GM23248 (cell line): ENCODE measurements at places on chromosomes 5 and 9. TPM values are rescaled to one million over a fixed set of nuclear protein-coding genes. Genes with fewer than 3 reads are reported as not detected.
A peak's percentile ranks its signal among the peaks of the same experiment; 100 is the strongest.

KCNV2 gene
- not detected in 2 replicates for polyA plus RNA-seq

FCN2 gene
- polyA plus RNA-seq = not detected in 2 replicates

TAS2R1 gene
- polyA plus RNA-seq = not detected in 2 replicates

STK32A gene
- polyA plus RNA-seq = 0.48 and 1.3 TPM in 2 replicates

MYMK gene
- not detected in 2 replicates for polyA plus RNA-seq

G3BP1 gene
- polyA plus RNA-seq = 189 and 190 TPM in 2 replicates

CCDC183 gene
- polyA plus RNA-seq = 0.39 and 1.5 TPM in 2 replicates

CDH9 gene
- not detected in 2 replicates for polyA plus RNA-seq

PROB1 gene
- polyA plus RNA-seq = 0.55 and 0.63 TPM in 2 replicates

- peak; percentile 37 for DNase-seq
Observed at GRCh38 chr9:98215271-98215670, 22.8 kb upstream of the CORO2A start.

GRCh38 chr5:61637566-61637965, 305.5 kb downstream of the ZSWIM6 start:
- DNase-seq = no peak

GRCh38 chr9:26243726-26244125, 565.5 kb upstream of the TUSC1 start:
- peak; percentile 29 for DNase-seq

- DNase-seq = peak; percentile 93
Observed at GRCh38 chr9:22237497-22238363, 208.9 kb upstream of the DMRTA1 start.

DNA sequence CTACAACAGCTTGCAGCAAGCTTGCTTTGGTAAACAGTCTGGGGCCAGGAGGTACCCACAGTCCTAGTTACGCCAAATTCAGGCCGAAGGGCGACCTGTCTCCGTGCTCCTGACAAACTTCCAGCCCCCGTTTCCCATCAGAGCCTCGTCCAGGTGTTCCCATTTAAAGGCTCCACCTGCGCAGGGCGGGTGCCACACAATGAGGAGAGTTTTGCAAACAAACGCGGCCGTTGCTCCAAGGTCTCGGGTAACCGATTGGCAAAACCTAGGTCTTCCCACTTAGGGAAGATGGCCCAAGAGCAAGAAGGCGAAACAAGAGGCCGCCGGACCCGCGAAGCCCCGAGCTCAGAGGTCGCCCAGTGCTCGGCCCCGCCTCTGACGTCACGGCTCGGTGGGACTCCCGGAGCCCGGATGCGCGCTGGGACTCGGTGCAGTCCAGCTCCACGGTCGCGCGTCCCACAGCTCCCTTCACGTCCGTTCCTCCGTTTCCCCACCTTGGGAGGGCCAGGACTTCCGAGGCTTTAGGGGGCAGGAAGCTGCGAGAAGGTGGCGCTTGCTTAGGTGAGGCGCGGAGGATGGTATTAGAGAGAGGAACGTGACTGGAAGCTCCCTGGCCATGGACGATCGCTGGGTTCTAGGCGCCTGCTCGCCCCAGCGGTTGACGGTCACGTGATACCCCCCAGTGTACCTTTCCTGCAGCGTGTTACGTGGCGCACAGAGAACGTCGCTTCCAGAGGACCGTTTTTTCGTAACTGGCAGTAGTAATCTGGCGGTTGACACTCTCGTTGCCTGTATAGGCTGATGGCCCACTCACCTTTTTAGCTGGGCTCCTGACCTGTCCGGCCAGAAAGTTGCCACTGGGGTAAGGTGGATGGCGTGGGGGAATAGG, 41.8 kb upstream of the KDM4C start:
- DNase-seq = peak; percentile 46

DNA sequence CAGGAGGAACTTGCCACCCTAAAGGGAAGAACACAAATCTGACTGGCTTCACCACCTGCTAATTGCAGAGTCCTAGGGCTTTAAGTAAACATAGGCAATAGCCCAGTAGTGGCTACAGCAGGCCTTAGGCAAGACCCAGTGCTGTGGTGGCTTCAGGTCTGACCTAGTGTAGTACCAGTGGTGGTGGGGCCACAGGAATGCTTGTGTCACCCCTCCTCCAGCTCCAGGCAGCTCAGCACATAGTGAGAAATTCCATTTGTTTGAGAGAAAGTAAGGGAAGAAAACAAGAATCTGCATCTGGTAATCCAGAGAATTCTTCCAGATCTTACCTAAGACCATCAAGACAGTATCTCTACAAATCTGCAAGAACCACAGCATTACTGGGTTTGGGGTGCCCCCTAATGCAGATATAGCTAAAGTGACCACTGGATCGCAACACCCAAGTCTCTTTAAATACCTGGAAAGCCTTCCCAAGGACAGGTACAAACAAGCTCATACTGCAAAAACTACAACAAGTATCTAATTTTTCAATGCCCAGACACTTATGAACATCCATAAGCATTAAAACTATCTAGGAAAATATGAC, 102.6 kb upstream of the TRPM3 start:
- no peak for DNase-seq

- DNase-seq = no peak
Observed at GRCh38 chr9:125890826-125891225, 143.7 kb downstream of the PBX3 start.

DNA sequence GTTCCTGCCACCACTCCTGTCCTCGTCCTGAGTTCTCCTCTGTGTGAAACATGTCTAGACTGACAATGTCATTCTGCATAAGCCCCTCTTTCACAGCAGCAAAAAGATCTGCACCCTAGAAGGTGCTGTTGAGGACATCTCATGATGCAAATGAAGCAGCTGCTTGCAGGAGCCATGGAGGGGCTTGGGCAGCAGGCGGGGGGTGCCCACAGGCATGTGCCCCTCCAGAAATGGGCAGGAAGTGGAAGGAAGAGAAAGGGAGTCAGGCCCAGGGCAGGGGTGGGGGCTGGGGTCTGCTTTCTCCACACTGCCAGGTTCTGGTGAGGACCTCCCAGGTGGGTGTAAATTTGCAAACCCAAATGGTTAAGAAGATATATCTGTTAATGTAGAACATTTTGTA, 54.5 kb upstream of the KCNMB1 start:
- no peak for DNase-seq

GRCh38 chr9:93114169-93114983, 18.4 kb downstream of the CARD19 start:
- no peak for DNase-seq

- peak; percentile 73 for DNase-seq
Observed at GRCh38 chr5:159582756-159583541, 252.7 kb upstream of the IL12B start.

DNA sequence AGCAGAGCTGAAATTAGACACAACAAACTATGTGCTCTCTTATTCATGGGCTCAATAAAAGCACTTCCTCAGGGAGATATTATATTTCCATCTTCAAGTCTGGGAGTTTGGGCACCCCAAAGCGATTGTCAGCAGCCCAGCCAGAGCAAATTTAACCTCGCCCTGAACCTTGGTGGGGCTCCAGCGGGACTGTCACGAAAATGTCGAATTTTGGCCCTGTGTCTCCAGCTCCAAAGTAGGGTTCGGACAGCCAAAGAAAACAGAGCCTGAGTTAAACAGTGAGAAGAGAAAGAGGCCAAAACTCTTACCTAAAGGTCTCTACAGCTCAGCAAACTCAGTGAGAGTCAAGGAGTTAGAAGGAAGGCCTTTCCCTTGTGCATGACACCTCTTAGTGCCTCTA, 432.9 kb downstream of the SPATA31D1 start:
- no peak for DNase-seq

DNA sequence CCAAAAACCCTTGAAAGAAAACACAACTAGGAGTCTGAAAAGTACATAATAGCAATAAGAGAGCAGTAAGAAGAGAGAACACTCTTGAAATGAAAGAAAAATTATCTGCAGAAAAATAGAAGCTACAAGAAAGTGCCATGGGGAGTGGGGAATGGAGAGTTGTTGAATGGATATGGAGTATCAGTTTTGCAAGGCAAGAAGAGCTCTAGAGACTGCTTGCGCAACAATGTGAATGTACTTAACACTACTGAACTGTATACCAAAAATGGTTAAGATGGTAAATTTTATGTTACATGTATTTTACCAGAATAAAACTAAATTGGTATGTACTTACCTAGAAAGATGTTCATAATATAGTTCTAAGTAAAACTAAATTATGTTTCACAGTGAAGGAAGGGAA, 54.8 kb upstream of the RASGRF2 start:
- DNase-seq = no peak

GRCh38 chr9:70112981-70113380, 69.3 kb downstream of the MAMDC2 start:
- no peak for DNase-seq

DNA sequence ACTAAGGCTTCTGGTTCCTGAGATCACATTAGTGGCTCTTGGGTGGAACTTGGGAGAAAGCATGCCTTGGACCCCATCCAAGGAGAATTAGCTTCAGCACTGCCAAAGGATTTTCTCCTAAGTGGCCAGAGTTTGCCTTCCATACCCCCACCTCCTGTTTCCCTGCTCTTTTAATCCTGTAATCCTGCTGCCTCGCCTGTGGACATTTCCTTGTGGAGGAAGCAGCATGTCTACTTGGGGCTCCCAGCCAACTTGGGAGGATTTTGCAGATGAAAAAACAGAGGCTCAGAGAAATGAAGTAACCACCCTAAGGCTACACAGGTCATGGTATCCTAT, 1.6 kb downstream of the ARSI start:
- DNase-seq = peak; percentile 26

DNA sequence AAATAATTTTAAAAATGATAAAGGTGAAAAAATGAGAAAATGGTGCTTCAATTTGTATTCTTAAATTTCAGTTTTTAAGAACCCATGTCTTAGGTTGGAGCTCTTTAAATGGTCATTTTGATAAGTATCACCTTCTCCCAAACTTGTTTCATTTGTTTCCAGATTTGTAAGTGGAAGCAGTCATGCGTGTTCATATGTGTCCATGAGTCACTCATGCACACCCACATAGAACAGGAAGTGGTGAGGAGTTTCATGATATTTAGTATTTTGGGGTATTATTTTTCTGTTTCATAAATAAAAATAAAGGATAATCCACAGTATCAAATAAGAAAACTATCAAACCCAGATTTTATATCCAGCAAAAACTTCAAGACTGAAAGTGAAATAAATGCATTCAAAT, 570.4 kb upstream of the ST8SIA4 start:
- peak; percentile 61 for DNase-seq
